ENCODE measurements at places on chromosomes 1 and 21.

GRCh38 chr1:115036814-115037507 lies 7.3 kb downstream of the TSHB start:
- DNase-seq = no peak

- no peak for DNase-seq
Measured at GRCh38 chr1:163875200-163875926, 553.6 kb downstream of the NUF2 start.

DNA sequence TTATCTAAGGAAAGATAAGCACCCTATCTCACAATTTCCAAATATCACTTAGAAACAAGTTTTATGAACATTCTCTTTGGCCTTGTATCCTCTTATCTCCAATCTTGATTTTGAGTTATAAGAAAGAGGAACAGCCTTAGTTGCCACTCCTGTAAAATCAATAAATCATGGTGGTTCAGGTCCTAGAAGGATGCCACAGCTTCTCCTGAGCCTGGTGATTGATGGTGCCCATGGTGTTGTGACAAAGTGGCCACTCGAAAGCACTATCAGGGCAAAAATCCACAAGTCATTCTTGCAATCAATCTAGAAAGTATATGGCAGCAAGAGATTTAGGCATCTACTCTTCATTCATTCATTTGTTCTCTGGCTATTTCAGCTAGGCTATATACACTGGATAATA lies 27.8 kb downstream of the GBP6 start:
- no peak for DNase-seq

DNA sequence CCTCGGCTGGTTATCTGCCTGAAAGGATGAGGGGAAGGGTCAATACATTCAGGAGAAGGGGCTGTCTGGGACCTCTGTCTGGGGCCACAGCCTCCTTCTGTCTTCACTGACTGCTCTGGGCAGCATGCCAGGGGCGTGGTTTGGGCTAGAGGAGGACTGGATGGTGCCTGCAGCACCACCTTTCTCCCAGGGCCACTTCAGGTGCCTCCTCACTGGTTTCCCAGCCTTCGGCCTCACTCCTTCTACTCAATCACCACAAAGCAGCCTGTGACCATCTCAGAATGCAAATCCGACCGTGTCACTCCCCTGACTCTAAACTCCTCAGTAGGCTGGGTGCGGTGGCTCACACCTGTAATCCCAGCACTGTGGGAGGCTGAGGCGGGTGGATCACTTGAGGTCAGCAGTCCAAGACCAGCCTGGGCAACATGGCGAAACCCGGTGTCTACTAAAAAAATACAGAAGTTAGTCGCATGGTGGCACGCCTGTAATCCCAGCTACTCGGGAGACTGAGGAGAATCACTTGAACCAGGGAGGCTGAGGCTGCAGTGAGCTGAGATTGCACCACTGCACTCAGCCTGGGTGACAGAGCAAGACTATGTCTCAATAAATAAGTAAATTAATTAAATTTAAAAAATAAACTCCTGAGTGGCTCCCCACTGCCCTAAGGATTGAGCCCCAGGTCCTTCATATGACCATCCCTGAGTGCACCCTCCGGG lies 50.1 kb upstream of the ECE1 start:
- no peak for DNase-seq

- no peak for DNase-seq
Measured at GRCh38 chr1:32791881-32792280, 25.3 kb downstream of the YARS1 start.

All from Caki2 (cell line).